ENCODE measurements at places on chromosomes 7 and 10.

DNA sequence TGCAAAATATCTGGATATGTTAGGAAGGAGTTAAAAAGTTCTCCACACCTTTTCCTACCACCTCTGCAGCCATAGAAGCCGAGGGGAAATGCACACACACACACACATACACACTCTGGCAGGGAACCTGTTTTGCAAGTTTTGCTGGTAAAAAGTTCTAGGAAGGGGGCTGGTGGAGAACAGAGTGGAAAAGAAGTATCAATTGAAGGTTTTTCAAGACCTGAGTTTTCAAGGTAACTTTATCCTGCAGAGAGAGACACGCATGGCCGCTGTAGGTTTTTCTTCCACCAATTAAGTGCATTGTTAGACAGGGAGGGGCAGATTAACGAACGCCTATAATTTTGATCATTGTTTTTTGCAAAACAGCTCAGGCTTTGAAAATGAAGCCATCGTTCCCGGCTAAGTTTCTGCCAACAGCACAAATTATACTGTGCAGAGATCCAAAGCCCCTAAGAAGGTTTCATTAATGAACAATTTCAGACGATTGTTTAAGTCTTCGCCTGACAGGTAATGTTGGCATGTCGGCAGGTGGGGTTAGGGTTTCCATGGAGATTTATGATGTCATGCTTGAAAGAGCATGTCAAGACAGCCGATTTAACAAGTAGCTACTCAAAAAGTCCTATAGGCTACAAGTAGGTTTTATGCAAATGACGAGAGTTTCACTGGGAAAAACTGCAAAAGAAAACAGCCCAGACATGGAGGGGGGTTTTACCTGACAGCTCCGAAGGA is 29.7 kb downstream of the KIAA1217 start:
- H3K4me3 ChIP-seq = no peak overlapping the region
- H3K27me3 ChIP-seq = no peaks in the 10 kb centered on the region
- no peak overlapping the region for H3K27ac ChIP-seq
- no peaks in the 10 kb centered on the region for H3K4me1 ChIP-seq
- H3K36me3 ChIP-seq = no peaks in the 10 kb centered on the region
- no peak for DNase-seq

GRCh38 chr10:120385992-120386391 is 71.0 kb upstream of the PLPP4 start:
- H3K27ac ChIP-seq = no peak overlapping the region
- H3K4me1 ChIP-seq = no peaks in the 10 kb centered on the region
- DNase-seq = no peak
- no peaks in the 10 kb centered on the region for H3K36me3 ChIP-seq

GRCh38 chr10:35946556-35946955 is 304.5 kb upstream of the FZD8 start:
- H3K27me3 ChIP-seq = no peaks in the 10 kb centered on the region
- no peaks in the 10 kb centered on the region for H3K4me1 ChIP-seq
- no peaks in the 10 kb centered on the region for H3K36me3 ChIP-seq
- no peak overlapping the region for H3K4me3 ChIP-seq
- no peak overlapping the region for H3K27ac ChIP-seq

- H3K4me3 ChIP-seq = no peak overlapping the region
- DNase-seq = no peak
- H3K36me3 ChIP-seq = no peaks in the 10 kb centered on the region
- no peaks in the 10 kb centered on the region for H3K4me1 ChIP-seq
Measured at GRCh38 chr7:123060446-123060845, 64.9 kb upstream of the TAS2R16 start.

DNA sequence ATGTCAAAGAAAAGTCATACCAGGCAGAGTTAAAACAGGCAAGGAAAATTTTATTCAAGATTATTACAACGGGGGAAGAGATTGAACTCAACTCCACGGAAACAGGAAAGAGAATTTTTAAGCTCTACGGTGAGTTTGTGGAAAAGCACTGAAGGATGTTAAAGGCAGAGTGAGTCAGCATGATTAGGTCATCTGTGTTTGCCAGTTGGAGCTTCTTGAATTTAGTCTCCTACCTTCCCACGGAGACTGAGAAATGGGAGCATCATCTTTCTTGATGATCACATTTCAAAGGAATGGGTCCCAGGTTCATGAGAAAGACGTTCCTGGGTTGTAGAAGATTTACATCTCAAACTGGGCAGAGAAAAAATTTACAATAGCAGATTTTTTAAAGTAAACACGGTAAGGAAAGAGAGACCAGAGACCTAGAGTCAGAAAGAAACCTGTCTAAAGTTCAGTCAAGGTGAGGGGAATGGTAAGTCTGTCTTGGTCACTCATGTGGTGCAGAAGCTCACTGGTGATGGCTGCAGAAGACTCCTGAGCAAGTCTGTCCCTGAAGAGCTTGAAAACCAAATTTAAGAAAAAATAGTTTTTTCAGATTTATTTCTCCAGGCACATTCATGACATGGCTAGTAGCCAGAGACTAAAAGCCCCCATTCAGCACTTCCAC is 516.9 kb upstream of the LRRN3 start:
- no peak overlapping the region for H3K27ac ChIP-seq
- H3K27me3 ChIP-seq = no peaks in the 10 kb centered on the region
- no peaks in the 10 kb centered on the region for H3K4me1 ChIP-seq
- DNase-seq = no peak
- no peaks in the 10 kb centered on the region for H3K36me3 ChIP-seq
- H3K4me3 ChIP-seq = no peak overlapping the region

DNA sequence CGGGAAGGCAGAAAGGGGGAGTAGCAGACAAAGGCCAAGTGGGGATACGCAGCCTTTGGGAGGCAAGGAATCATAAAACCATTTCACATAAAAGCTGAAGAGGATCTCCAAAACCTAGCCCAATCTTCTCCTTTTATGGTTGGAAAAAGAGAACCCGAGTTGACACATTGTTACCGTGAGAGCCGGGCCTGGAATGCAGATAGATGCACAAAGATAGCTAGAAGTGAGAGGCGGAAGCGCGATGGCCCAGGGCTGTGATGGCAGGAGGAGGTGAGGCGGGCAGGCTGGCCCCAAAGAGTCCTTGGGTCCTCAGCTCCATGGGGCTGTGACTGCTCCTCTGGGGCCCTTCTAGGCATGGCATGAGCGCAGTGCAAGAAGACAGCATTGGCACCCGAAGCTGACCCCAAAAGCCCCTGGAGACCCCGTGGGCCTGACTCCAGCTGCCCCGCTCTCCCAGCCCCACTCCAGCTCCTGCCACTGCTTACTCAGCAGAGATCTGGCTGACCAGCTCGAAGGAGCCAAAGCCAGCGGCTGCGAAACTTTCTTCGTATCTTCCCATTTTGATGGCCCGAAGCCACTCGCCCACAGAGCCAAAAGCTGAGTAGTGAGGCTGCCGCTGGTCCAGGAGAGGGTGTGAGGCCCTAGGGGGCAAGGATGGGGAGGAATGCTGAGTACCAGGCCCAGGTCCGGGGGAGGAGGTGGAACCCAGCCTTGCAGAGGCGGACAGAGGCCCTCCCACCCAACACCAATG is 22.5 kb downstream of the EPHB4 start:
- peaks cover 5% of the 10 kb centered on the region for H3K4me1 ChIP-seq
- H3K27me3 ChIP-seq = peaks cover 19% of the 10 kb centered on the region
- no peak overlapping the region for H3K4me3 ChIP-seq
- H3K36me3 ChIP-seq = peaks cover 2% of the 10 kb centered on the region
- DNase-seq = no peak

- peaks cover 62% of the 10 kb centered on the region for H3K4me1 ChIP-seq
- no peak for DNase-seq
- H3K27ac ChIP-seq = no peak overlapping the region
- no peak overlapping the region for H3K4me3 ChIP-seq
Measured at GRCh38 chr10:122388287-122388997, 13.9 kb downstream of the PLEKHA1 start.

DNA sequence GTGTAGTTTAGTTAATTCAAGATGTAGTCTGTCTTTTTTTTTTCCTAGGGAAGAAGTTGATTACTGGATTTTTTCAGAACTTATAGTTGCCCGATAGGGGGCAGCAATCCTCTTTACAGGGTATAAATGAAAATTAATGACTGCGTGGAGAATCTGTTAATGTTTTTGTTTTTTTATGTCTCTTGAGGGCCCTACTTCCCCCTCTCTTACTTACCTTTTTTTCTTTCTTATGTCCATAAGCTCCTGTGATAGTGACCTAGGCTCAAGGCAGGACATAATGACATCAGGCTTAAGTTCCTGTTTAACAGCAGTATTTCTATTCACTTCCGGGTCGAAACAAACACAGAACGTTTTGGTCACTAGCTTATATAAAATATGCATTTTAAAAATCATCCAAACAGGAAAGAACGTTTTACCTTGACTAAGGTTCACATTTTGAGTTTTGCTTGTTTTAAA is 18.8 kb downstream of the CDC123 start:
- DNase-seq = peak; percentile 18
- H3K4me3 ChIP-seq = peak overlapping the region; percentile 19
- H3K4me1 ChIP-seq = peaks cover 32% of the 10 kb centered on the region
- H3K27ac ChIP-seq = peak overlapping the region; percentile 73
- no peaks in the 10 kb centered on the region for H3K27me3 ChIP-seq

- no peak overlapping the region for H3K27ac ChIP-seq
- H3K36me3 ChIP-seq = no peaks in the 10 kb centered on the region
- no peak overlapping the region for H3K4me3 ChIP-seq
Measured at GRCh38 chr7:157601530-157601929, 264.7 kb downstream of the DNAJB6 start.

DNA sequence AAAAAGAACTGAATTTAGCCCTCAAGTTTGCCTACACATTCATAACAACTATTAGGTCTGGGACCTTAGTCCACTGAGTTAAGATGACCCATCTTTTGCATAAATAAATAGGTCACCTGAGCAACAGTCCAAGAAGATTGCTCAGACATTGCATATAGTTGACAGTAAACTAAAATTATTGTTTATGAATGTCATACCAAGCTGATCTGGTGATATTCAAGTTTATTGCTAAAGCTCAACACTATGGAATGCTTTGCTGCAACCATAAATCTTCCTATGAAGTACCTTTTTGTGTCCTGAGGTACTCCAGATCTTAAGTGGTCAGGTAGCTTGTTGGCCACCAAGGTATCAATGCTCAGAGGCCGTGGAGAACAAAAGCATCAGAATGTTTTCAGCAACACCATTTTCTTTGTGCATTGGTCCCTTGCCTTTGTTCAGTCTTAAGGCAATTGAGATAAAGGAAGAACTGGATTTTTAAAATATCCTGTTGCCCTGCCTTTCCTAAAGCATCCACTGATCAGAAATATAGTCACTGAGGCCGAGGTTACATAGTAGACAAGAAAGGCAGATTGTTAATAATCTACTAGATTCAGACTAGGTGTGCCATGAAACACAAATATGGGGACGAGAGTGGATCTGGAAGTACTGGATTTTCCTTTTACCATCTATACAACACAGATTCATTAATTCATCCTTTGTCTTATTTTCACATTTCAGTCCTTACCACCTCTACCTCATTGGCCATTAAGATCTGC is 321.3 kb downstream of the PTEN start:
- no peak for DNase-seq
- H3K4me3 ChIP-seq = no peak overlapping the region
- no peaks in the 10 kb centered on the region for H3K4me1 ChIP-seq

DNA sequence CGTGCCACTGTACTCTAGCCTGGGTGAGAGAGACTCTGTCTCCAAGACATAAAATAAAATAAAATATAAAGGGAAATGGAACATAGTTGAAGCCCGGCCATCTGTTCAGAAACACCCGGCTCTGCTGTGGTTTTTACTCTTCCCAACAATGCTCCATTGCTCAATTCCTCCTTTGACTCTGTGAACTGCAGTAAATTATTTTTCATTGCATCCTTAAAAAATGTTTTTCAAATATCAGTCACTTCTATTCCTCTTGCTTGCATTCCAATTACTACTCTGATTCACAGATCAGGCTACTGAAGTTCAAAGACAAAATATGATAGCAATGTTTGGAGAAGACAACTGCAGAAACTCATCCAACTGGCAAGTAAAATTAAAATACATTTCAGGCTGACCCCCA is 983.0 kb downstream of the SORCS1 start:
- no peak for DNase-seq
- no peaks in the 10 kb centered on the region for H3K4me1 ChIP-seq
- H3K27ac ChIP-seq = no peak overlapping the region

DNA sequence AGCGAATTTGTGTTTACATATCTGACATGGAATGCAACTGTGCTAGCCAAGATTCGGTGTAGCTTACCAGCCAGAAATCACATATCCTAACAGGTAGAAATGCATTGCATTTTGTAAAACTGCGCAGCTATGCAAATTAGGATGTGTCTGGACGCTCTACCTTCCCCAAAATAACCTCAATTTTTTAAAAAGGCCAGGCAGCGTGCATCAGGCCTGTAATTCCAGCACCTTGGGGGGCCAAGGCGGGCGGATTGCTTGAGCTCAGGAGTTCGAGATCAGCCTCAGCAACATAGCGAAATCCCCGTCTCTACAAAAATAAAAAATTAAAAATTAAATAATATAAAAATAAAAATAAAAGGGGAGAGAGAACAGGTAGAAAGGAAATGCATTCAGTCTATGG is 305.0 kb downstream of the TYW1 start:
- H3K27ac ChIP-seq = no peak overlapping the region
- H3K27me3 ChIP-seq = no peaks in the 10 kb centered on the region
- peaks cover 16% of the 10 kb centered on the region for H3K4me1 ChIP-seq
- peaks cover 23% of the 10 kb centered on the region for H3K36me3 ChIP-seq
- no peak for DNase-seq

- peaks cover 5% of the 10 kb centered on the region for H3K4me1 ChIP-seq
- DNase-seq = no peak
- no peak overlapping the region for H3K4me3 ChIP-seq
- H3K36me3 ChIP-seq = no peaks in the 10 kb centered on the region
- H3K27ac ChIP-seq = no peak overlapping the region
Measured at GRCh38 chr10:26879744-26880143, 19.0 kb upstream of the ABI1 start.

DNA sequence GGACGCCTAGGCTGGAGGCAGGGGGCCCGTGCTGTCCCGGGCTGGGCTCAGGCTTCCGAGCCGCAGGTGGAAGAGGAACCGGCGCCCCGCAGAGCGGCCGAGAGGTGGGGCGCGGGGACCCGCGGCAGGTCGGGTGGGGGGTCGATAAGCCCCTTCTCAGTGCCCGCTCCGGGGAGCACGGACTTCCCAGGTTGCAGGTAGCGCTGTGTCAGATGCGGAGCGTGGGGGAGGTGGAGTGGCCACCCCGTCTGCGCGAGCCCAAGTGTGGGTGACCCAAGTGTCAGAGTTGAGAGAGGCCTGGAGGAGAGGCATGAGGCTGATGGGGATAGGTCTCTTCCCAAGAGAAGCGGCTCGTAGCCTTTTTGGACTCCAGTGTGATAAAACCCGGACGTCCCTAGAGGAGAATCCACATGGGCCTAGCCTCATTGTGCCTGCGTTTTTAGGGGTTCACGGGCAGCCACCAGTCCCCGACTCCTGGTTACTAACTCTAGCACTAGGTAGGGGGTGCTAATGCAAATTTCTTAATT is 580 bp downstream of the EEPD1 start:
- H3K27ac ChIP-seq = no peak overlapping the region
- peak; percentile 13 for DNase-seq
- peak overlapping the region; percentile 71 for H3K4me3 ChIP-seq
- no peaks in the 10 kb centered on the region for H3K27me3 ChIP-seq

- no peak overlapping the region for H3K4me3 ChIP-seq
- no peaks in the 10 kb centered on the region for H3K36me3 ChIP-seq
- no peak for DNase-seq
- no peaks in the 10 kb centered on the region for H3K4me1 ChIP-seq
Measured at GRCh38 chr7:17617857-17618651, 319.6 kb downstream of the AHR start.

GRCh38 chr10:118669020-118669791 is 73.8 kb upstream of the PRLHR start:
- H3K27ac ChIP-seq = no peak overlapping the region
- peaks cover 9% of the 10 kb centered on the region for H3K36me3 ChIP-seq
- DNase-seq = no peak
- H3K4me3 ChIP-seq = peak overlapping the region; percentile 4
- H3K4me1 ChIP-seq = peaks cover 5% of the 10 kb centered on the region

Data from central memory CD8-positive, alpha-beta T cell (primary cell).